ENCODE measurements at places on chromosomes 16 and 17.

DNA sequence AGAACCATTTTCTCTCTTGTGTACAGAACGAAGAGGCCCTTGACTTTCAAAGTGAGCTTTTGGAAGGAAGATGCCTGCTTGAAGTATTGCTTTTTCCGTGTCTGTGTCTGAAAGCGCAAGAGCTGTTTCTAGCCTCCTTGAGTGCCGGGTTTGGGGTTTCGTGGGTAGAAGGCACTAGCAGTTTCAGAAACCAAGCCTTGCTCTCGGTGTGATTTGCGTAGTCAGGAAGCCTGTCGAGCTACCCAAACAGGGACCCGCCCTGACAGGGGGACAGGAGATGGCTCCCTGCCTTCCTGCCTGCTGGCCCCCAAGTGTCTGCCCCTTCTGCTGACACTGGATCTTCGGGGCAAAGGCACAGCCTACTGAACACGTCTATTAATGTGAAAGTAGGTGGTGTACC lies 322.0 kb downstream of the MAF start:
- no peak for DNase-seq

GRCh38 chr16:21326459-21326858 lies 48.4 kb upstream of the CRYM start:
- DNase-seq, result no peak

GRCh38 chr17:8875957-8876356 lies 8.5 kb upstream of the PIK3R6 start:
- no peak for DNase-seq

- DNase-seq, result no peak
Measured at GRCh38 chr17:73998653-73999645, 204.5 kb upstream of the RPL38 start.

- DNase-seq, result no peak
Measured at GRCh38 chr16:35450648-35451047, 1991.2 kb downstream of the TP53TG3F start.

DNA sequence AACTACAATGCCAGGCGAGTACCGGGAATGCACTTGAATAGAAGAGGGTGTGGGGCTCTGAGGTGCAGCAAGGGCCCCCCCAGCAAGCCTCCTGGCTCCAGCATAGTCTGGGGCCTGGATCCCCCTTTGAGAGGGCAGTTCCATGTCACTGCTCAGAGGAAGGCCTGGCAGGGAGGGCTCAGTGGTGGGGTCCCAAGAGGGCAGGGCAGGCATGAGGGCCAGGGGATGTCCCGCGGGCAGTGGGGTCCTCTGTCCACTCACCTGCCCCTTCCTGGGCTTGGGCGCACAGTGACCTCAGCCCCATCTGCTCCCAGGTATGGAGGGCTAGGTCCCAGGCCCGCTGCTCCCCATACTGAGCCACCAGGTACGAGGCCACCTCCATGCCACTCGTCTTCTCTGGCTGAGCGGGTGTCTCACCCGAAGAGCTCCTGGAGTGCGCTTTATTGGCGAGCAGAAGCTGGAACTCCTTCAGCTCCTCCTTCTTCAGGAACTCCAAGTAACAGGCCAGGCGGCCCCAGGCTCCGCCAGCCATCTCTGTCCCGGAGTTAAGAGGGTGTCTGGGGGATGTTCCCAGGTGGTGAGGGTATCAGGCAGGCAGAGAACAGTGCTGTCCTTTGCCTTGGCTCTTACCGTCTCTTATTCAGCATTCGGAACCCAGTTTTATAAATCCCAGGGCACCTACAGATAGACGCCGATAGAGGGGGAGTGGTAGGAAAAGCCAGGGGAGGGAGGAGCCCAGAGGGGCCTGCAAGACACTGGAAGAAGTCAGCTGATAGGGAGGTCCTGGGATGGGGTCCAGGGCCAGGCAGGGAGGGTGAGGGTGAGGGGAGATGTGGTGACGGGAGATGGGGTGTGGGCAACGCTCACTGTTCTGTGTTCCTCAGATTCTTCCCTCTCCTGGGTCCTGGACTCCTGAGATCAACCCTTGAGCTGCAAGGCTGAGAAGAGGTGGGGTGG lies 605 bp downstream of the NLRP1 start:
- no peak for DNase-seq

- no peak for DNase-seq
Measured at GRCh38 chr17:58411408-58411894, 5.9 kb downstream of the RNF43 start.

- no peak for DNase-seq
Measured at GRCh38 chr17:75191584-75191983, 8.8 kb upstream of the SUMO2 start.

Measured in muscle of back (tissue), 13 donors.